ENCODE measurements at places on chromosomes 3 and 15. TPM values are rescaled to one million over a fixed set of nuclear protein-coding genes. Genes with fewer than 3 reads are reported as not detected.

The A4GNT gene
- polyA plus RNA-seq: 3.4 TPM

The PRR20G gene
- polyA plus RNA-seq: not detected

The FOXB1 gene
- 0.14 TPM for polyA plus RNA-seq

The RBPMS2 gene
- 13.1 TPM for polyA plus RNA-seq

The IGF1R gene
- polyA plus RNA-seq: 61.2 TPM

The PAK6 gene
- polyA plus RNA-seq: 5.6 TPM

The CACNA2D2 gene
- 18.6 TPM for polyA plus RNA-seq

The PCYT1A gene
- polyA plus RNA-seq: 47.4 TPM

The COL6A5 gene
- polyA plus RNA-seq: 0.03 TPM

The GPR160 gene
- polyA plus RNA-seq: 46.1 TPM

The EPHB3 gene
- polyA plus RNA-seq: 25.5 TPM

The CDHR4 gene
- polyA plus RNA-seq: not detected

The PIK3CB gene
- 33.2 TPM for polyA plus RNA-seq

The WHAMM gene
- polyA plus RNA-seq: 12.0 TPM

The NLGN1 gene
- 2.9 TPM for polyA plus RNA-seq

GRCh38 chr15:101014921-101015841, 96.0 kb downstream of the LRRK1 start:
- no peak for DNase-seq

DNA sequence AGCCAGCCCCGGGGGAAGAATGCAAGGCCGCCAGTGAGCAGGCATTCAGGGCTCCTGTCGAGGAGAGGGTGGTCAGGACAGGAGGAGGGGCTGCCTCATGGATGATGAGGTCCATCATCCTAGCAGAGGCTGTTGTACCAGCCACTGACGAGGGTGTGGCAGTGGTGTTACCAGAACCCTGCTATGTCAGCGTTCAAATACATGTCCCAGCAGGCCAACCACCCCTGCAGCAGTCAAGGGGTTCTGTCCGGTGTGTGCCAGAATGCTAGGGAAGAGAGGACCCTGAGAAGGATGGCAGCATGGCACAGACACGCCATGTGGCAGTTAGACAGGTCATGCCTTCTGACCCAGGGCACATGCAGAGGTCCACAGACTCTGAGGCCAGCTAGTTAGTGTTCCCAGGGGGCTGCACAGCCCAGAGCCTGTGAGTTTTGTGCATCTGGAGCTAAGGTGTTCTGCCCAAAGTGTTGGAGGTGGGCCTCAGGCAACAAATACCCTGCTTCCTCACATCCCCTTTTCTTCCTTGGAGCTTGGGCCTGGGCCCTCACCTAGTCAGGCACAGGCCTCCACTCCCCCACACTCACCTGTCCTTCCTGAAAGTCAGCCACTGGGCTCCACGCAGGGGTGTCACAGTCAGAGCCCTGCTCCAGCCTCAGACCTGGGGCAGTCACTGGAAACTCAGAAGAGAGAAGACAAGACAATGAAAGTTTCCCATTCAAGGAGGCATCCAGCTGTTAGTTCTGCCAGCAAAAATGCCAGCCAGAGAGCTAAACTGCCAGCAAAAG, 7.8 kb downstream of the PAK6 start:
- no peak for DNase-seq

DNA sequence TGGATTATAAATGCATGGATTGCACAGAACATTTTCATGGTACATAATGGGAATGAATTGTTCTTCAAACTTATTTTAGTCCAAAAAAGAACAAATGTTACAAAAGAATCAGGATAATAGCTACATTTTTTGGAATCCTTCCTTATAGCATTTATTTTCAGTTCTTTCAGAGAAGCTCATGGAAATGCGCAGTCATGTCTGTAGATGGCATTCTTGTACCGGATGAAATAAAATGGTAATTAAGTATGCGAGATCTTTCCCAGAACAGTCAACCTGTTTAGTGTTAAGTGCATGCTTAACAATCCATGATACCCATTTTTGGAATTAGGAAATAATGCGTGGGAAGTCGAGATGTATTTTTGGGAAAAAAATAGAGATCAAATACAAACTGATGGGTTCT, 38.2 kb upstream of the GOLGA8B start:
- DNase-seq: no peak

DNA sequence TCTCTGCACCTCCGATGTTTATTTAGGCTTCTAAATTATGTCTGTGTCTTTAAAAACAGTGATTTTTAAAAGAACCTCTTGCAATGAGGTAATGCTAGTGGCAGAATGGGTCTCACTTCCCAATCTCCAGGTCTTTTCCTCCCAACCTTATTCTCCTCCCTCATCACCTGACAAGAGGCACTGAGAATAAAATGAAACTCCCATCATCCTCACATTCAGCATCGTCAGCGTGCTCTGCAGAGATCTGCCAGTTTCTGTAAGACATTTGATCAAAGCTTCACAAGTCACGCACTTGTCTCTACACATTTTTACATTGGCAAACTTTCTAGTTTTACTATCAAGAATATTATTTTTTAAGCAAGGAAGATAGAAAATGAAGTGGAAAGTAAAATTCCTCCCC, 420.5 kb downstream of the GABRB3 start:
- no peak for DNase-seq

- DNase-seq: no peak
Observed at GRCh38 chr15:68073576-68074288, 19.6 kb downstream of the PIAS1 start.

DNA sequence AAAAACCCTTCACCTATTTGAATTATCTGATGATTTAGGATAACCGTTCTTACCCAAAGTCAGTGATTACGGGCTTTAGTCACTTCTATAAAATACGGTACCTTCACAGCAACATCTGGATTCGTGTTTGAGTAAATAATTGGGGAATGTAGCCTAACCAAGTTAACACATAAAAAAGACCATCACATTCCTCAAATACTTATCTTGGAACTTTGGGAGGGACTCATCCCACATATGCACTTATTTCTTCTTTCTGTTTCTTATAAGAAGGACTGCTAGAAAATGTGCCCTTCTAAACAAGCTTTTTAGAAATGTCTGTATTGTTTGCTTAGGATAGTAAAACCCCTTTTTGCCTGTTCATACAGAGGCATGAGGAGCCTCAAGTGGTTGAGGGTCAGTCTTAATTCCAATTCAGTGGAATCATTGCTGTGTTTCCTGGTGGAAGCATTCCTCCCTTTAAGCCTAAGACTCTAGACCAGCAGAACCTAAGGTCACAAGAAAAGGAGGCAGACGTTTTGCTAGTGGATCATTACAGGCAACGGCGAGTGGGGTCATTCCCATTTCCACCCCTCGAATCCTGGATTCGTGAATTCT, 67.5 kb downstream of the TMEM44 start:
- no peak for DNase-seq

DNA sequence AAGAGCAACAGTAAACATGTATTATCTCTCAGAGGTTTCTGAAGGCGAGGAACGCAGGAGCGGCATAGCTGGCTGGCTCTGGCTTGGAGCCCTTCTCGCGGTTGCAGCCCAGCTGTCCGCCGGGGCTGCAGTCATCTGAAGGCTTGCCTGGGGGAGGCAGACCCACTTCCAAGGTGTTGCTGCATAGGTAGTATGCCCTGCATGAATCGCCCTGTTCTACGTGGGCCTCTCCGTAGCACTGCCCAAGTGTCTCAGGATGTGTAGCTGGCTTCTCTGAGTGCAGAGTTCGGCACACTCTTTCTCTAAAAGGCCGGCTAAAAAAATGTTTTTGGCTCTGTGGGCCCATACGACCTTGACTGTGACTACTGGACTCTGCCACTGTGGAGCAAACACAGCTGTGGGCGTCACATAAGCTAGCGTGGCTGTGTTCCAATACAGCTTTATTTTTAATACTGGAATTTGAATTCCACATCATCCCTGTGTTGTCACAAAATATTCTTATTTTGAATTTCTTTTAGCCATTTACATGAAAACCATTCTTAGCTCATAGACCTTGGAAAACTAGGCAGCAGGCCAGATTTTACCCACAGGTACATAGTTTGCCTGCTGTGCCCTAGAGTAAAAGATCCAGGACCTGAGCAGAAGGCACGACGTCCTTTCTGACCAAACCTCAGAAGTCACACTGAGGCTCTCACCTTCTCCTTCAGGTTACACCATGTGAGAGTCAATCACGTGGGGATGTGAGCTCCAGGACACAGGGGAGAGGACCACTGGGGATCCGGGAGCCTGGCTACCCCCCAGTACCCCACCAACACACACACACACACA, 55.9 kb downstream of the PGPEP1L start:
- DNase-seq: no peak

- no peak for DNase-seq
Observed at GRCh38 chr3:41159588-41160189, 39.6 kb upstream of the CTNNB1 start.

- no peak for DNase-seq
Observed at GRCh38 chr3:63950698-63951097, 38.5 kb upstream of the SCAANT1 start.

DNA sequence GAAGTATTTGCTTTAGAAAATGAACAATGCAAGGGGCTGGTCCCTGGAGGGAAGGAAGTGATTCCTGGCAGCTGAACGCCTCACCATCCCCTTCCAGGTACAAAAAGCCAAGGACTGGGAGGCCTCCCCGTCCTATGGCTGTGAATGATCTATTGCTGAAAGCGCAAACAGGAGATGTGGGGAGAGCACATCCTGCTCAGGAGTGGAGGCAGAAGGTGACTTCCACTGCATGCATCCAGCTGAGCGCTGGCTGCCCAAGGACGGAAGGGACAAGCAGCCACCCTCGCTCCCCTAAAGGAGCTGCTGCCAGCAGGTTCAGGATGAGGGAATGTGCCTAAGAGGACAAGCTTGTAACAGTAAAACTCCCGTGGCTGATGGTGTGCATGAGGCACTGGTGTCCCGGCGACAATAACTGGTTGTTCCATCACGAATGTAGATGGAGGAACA, 41.4 kb downstream of the ABTB1 start:
- no peak for DNase-seq

DNA sequence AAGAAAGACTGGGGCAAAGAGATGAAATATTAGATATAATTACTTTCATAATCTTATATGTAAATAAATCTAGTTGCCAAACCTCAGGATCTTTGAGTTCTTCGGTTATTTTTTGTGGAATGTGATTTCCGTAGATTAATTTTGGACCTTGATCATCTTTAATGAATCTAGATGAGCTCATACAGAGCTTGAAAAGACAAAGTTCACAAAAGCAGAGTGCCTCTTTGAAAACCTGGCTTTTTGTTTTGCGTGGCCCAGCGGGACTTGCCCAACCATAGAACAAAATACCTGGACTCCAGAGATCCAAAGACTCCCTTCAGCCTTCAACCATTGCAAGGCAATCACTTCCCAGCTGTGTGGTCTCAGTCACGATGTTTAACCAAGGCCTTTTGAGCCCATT, 54.8 kb upstream of the CHST2 start:
- no peak for DNase-seq

DNA sequence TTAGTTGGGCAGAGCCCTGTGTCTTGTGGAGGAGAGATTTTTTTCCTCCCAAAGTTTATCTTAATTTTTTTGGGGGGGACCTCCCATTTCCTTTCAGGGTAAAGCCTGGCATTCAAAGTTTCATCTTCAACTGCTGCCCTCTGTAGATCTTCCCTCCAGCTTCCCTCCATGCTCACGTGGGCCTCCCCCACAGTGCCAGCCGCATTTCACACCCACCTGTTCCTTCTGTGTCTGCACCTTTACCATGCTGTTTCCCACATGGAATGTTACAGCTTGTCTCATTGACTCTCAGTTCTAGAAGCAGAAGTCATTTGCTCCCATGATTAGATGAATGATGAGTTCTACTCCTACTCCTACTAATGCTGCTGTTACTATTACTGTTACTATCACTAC, 6.5 kb downstream of the CELF6 start:
- no peak for DNase-seq

- no peak for DNase-seq
Observed at GRCh38 chr3:76888856-76889255, 151.0 kb upstream of the ROBO2 start.

- DNase-seq: no peak
Observed at GRCh38 chr3:187000711-187001151, 70.4 kb downstream of the ST6GAL1 start.

GRCh38 chr3:132134611-132135010, 99.8 kb upstream of the CPNE4 start:
- DNase-seq: no peak

GRCh38 chr3:66851894-66852613, 146.1 kb upstream of the KBTBD8 start:
- DNase-seq: no peak

DNA sequence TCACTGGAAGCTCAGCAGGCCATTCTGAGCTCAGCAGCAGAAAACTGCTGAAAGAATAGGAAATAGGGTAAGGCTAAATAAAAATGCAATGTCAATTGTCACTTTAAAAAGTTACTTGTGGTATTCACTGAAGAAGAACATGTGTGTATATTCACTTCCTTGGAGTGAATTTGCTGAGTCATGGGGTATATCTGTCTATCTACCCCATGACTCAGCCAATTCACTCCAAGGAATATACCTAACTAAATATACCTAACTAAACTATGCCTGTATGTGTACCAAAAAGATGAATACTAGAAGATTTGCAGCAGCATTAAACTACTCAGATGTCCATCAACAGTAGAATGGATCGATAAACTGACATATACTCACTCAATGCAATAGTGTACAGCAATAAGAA, 69.5 kb upstream of the KCNAB1 start:
- DNase-seq: no peak

DNA sequence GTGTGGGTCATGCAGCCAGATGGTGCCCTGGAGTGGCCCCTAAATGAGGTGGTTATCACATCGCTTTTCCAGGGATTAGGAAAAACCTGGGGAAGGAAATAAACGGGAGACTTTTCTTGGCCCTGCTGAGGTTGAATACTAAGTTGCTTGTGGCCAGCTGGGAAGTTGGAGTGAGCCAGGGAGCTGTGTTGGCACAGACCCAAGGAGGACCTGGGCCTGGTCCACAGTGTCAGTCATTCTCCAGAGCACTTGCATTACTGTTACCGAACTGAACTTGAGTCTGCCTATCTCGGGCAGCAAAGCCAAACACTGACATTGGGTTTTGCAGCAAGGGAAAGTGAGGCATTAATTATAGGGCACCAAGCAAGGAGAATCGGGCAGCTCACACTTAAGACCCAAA, 339.0 kb downstream of the GABRB3 start:
- no peak for DNase-seq

GRCh38 chr3:129343643-129344360, 65.1 kb downstream of the HMCES start:
- no peak for DNase-seq

- no peak for DNase-seq
Observed at GRCh38 chr3:119601154-119601553, 3.5 kb downstream of the PLA1A start.

DNA sequence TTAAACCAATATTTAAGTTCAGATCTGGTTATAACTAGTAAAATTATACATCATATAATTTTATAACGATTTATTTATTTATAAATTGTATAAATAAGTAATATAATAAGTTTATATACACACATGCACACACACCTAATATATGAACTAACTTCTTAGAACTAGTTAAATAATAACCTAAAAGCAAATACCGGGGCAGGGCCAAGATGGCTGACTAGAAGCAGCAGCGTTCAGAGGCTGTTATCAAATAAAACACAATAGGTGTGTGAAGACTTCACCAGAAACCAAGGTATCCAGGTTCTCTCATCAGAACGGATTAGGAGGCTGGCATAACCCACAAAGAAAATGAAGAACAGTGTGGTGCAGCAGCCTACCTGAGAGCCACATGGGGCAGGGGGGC, 653.6 kb upstream of the CBLB start:
- no peak for DNase-seq
